ENCODE measurements at places on chromosomes 5 and 9.

GRCh38 chr9:135480071-135480939 is 723 bp downstream of the PPP1R26 start:
- no peak for DNase-seq

DNA sequence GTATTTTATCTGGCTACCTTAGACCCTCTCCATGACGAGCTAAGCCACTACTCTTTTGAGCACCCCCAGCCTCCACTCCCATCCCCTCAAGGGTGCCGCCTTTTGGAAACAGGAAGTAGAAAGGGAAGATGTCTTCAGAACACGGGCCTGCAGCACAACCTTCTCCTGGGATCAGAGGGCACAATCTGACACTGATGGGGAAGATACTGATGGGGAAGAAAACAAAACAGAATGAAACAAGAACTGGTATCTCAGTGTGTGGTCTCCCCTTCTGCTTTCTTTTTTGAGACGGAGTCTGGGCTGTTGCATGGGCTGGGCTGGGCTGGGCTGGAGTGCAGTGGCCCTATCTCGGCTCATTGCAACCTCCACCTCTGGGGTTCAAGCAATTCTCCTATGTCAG is 539.7 kb upstream of the DAP start:
- DNase-seq: no peak

DNA sequence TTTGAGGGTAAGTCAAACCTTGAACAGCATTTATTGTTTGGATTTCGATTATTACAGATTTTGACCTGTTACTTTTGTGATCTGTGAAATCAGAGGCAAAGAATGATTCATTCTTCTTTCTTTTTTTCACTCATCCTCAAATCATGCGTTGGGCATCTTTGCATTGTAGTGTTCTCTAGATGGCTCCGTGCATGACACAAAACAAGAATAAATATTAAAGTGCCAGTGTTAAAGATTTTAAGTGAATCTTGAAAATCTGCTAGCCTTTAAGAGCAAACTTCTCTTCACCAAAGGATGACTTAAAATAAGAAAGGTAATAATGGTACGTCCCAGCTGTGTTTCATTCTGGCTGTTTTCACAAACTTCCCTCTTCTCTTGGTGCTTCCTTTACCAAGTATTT is 361.9 kb upstream of the SMARCA2 start:
- no peak for DNase-seq

DNA sequence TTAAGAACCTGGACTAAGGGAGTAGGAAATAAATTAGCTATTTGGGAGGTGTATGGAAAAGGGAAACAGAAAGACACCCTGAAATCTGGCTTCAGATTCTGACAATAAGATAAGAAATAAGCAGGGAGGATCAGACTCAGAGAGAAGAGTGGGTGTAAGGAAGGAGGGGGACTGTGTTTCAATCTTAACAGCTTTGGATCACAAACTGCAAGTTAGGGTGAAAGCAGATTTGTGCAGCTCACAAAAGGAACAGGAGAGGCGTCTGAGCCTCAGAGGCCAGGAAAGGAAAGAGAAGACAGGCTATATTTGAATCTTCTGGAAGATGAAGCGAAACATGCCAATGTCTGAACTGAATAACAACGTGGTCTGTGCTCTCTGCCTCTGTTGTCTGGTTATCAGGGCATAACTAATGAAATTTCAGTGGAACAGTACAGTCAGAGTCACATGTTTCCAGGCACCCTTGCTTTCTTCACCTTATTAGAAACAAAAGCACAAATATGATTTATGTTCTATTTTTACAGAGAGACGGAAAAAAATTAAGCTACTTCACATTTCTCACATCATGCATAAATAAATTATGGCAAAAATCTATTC is 26.6 kb downstream of the SGTB start:
- DNase-seq: no peak

GRCh38 chr9:117359910-117360309 is 54.9 kb downstream of the ASTN2 start:
- DNase-seq: no peak

DNA sequence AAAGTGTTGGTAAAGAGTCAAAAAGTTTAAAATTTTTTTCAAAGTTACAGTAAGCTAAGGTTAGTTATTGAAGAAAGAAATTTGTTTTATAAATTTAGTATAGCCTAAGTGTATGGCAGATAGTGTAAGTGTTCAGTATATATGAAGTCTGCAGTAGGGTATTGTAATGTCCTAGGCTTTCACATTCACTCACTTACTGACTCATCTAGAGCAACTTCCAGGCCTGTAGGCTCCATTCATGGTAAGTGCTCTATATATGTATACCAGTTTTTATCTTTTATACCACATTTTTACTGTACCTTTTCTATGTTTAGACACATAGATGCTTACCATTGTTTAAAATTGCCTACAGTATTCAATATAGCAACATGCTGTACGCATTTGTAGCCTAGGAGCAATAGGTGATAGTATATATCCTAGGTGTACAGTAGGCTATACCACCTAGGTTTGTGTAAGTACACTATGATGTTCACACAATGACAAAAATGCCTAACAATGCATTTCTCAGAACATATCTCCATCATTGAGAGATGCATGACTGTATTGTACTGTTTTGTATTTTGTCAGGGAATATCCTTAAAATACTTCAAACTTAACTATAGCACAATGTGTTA is 38.5 kb downstream of the CYSTM1 start:
- DNase-seq: no peak

GRCh38 chr5:73728493-73729273 is 102.7 kb downstream of the ARHGEF28 start:
- DNase-seq: no peak

DNA sequence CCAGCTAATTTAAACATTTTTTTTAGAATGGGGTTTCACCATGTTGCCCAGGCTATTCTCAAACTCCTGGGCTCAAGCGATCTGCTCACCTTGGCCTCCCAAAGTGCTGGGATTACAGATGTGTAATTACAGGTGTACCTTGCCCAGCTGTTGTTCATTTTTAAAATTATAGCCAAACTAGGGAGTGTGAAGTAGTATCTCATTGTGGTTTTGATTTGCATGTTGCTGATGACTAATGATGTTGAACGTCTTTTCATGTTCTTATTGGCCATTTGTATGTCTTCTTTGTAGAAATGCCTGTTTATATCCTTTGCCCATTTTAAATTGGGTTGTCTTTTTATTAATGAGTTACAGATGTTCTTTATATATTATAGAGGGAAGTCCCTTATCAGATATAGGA is 31.5 kb downstream of the EHMT1 start:
- DNase-seq: no peak

GRCh38 chr5:80591352-80591751 is 21.3 kb upstream of the ANKRD34B start:
- DNase-seq: no peak

DNA sequence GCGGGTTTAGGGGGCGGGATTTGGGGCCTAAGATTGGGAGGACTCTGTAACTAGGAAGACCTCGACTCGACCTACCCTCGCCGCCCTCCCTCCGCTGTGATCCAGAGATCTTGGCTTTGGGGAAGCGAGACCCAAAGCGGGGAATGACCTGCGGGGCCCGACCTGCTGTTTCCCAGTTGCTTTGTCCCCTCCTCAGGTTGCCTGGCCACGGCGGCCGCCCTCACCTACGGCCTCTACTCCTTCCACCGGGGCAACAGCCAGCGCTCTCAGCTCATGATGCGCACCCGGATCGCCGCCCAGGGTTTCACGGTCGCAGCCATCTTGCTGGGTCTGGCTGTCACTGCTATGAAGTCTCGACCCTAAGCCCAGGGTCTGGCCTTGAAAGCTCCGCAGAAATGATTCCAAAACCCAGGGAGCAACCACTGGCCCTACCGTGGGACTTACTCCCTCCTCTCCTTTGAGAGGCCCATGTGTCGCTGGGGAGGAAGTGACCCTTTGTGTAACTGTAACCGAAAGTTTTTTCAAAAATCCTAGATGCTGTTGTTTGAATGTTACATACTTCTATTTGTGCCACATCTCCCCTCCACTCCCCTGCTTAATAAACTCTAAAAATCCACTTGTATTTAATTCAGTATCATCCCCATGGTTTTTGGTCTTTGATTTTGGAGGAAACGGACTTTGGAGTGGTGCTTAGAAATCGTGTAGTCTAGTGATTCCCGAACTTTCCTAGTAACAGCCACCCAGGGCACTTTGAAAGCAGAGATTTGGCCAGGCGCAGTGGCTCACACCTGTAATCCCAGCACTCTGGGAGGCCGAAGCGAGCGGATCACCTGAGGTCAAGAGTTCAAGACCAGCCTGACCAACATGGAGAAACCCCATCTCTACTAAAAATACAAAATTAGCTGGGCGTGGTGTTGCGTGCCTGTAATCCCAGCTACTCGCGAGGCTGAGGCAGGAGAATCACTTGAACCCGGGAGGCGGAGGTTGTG is 878 bp downstream of the HIGD2A start:
- DNase-seq: no peak

GRCh38 chr9:135885100-135885853 is 22.1 kb downstream of the CAMSAP1 start:
- no peak for DNase-seq

DNA sequence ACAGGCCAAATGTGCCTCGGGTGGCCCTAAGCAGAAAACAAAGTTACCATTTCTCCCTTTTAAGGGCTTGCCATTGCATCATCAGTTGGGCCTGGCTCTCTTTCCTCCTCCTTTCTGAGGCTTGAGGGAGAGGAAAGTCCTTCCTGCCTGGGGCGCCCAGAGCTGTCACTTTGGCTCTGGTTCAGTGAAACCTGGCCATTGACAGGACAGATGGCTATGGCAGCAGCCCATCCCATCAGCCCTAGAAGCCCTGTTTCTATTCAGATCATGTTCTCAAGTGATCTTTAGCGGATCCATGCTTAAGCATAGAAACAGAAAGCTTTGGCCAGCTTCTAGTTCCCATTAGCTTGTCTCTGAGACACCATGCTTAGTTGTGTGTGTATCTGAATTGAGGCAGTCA is 293.4 kb downstream of the YTHDC2 start:
- no peak for DNase-seq

DNA sequence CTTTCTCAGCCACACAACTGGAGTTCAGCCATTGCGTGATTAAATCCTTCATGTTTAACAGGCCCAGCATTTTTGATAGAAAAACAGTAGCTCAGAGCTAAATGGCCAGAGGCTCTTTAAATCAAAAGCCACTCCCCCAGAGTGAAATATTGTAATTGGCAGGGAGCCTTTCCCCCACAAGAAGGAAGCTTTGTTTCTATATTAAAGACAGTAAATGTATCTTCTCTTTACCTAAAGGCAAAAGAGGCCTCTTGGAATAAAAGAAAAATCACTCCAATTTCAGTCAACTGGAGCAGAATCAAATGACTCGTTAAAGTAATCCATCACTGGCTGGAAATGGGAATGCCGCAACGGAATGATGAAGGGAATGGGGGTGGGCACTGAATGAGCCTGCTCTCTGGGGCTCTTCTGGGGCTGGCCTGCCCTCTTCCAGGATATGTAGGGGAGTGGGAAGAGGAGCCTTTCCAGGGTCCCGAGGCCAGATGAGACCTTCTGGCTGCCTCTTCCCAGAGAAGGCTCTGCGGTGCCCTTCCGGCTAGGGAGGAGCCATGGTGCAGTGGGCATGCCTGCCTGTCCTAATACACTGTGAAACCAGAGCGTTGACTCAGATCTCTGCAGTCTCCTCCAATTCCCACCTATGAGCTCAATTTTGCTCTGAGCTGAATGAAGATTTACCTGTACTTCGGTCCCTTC is 45.2 kb downstream of the ANKDD1B start:
- DNase-seq: no peak

DNA sequence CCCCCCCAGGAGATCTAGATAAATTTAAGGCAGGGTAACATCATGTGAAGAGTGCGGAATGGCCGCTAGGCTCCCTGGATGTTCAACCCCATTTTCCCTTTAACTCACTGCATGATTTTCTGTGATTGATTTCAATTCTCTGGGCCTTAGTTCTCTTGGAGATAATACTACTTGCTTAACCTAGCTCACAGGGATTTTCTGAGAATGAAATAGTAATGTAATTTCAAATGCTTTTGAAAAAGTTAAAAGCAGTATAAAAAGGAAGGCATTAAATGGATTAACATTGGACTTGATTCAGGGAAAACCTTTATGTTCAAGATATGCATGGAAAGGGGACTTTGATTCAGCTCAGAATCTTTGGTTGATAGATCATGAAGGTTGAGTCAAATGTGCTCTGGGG is 90.9 kb downstream of the KIF4B start:
- DNase-seq: no peak

DNA sequence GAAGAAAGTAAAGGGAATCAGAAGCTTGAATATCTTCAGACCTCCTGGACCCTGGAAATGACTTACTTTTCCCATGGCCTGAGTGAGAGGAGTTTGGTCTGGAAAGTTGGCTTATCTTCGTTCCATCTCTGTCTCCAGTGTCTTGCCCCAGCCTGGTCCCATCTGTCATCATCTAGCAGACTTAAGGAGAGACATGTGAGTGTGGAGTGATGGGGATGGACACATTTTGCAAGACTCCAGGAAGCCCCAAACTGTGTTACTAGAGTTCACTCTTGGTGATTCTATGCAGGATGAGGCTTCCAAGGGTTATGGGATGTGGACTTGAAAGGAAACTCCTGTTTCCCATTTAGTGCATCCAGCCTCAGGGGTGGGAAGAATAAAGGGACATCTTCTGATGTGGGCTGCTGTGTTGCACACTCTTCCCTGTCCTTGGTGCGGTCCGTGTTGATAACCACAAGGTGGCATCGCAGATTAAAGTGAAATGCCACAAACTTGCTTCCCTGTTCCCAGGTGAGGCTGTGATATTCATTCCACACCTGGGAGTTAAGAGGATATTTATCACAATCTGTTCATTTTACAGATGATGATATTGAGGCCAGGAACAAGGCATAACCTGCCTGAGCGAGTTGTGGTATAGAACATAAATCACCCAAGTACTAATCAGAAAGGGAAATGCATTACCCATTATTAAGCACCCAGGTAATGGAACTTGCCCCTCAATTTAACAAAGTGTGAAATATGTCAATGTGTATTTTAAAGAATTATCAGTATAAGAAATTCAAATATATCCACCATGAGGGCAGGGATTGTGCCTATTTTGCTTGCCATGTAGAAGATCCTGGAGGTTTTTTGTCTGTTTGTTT is 269.9 kb upstream of the PAPPA start:
- no peak for DNase-seq

DNA sequence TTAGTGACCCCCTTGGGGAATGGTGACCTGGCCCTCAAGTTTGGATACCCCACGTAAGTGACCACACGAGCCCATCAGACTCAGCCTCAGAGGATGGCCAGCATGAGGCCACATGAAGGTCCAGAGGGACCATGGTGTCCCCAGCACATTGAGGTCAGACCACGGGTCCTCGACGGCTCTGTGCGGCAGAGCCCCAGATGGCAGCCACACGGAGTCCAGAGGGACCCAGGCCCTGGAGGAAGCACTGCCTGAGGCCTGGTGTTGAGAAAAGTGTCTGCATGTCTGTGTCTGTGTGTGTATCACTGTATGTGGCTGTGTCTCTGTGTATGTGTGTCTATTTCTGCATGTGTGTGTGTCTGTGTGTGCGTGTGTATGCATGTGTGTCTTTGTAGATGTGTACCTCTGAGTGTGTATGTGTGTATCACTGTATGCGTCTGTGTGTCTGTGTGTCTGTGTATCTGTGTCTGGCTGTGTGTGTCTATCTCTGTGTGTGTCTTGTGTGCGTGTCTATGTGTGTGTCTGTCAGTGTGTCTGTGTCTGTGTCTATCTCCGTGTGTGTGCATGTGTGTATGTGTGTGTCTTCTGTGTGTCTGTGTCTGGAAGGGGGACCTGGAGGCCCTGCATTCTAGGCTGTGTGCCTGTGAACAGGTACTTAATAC is 992 bp downstream of the LCNL1 start:
- no peak for DNase-seq

- no peak for DNase-seq
Observed at GRCh38 chr5:80884086-80884813, 75.9 kb upstream of the RASGRF2 start.

- DNase-seq: no peak
Observed at GRCh38 chr5:143618141-143618540, 193.8 kb upstream of the HMHB1 start.
